ENCODE measurements at places on chromosomes 11 and 22.
A peak's percentile ranks its signal among the peaks of the same experiment; 100 is the strongest.

- no peak for DNase-seq
Measured at GRCh38 chr11:115577701-115578100, 73.5 kb upstream of the CADM1 start.

GRCh38 chr11:35683728-35684339 is 21.3 kb downstream of the TRIM44 start:
- DNase-seq: no peak

DNA sequence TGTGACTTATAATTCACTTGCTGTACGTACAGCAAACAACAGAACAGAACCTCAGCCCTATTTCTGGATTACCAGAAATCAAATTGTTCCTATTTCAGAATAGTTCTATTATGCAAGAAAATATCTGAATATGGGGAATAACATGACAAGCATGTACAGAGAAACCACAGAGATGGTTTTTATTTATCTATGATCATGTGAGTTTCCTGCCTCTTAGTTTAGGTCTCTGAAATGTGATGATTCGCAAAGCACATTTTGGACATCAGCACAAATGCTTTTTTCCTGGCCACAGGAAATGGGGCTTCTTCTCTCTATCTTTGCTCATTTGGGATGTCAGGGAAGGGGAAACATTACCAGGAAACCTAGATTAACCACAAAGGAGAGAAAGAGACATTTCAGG is 266.7 kb upstream of the CTSC start:
- DNase-seq: no peak

- no peak for DNase-seq
Measured at GRCh38 chr11:78651923-78652842, 77.5 kb upstream of the NARS2 start.

GRCh38 chr11:85725510-85726258 is 39.7 kb upstream of the CCDC89 start:
- DNase-seq: no peak

DNA sequence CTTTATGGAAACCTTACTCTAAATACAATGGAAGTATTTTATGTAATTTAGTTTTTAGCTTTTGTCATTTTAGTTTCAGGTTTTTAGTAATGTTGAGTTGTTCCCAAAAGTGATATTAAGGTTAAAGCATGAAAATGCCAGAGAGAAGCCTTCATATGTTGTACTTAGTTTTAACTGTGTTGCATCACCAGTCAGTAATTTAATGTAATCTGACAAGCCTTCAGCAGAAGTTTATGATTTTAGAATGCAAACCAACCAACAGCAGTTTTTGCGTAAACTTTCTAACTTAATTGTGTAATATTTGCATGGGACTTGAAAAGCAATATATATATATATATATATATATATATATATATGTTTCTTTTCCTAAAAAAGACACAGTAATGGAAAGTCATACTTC is 110.6 kb downstream of the MSANTD4 start:
- DNase-seq: no peak

DNA sequence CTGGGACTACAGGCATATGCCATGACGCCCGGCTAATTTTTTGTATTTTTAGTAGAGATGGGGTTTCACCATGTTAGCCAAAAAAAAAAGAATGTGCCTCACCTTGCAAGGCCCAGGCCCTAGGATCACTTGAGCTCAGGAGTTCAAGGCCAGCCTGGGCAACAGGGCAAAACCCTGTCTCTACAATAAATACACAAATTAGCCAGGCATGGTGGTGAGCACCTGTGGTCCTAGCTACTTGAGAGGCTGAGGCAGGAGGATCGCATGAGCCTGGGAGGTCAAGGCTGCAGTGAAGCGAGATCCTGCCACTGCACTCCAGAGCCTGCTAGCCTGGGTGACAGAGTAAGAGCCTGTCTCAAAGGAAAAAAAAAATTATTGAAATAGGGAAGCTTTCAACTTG is 8.1 kb upstream of the LDHC start:
- no peak for DNase-seq

DNA sequence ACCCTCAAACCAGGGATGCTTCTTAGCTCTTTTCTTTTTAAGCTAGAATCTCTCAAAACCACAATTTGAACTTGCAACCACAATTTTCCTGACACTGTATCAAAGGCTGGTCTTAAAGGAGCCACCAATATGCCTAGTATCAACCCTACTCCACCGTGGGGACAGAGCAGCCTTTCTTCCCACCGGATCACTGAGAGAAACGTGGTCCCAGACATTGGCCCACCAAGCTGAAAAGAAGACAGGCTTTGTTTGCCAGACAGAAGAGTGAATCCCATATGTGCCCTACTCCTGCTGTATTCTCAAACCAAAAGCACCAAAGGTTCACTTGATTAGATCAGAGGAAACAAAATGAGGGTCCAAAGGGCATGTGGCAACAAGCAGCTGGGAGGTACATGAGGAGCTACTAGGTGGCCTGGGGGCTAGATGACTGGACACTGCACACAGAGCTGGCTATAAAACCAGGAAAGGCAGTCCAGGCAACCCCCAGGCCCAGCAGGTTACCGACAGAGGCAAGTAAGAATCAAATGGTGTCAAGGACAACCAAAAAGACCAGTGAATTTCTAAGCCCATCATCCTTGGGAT is 3.6 kb upstream of the VWCE start:
- DNase-seq: no peak

DNA sequence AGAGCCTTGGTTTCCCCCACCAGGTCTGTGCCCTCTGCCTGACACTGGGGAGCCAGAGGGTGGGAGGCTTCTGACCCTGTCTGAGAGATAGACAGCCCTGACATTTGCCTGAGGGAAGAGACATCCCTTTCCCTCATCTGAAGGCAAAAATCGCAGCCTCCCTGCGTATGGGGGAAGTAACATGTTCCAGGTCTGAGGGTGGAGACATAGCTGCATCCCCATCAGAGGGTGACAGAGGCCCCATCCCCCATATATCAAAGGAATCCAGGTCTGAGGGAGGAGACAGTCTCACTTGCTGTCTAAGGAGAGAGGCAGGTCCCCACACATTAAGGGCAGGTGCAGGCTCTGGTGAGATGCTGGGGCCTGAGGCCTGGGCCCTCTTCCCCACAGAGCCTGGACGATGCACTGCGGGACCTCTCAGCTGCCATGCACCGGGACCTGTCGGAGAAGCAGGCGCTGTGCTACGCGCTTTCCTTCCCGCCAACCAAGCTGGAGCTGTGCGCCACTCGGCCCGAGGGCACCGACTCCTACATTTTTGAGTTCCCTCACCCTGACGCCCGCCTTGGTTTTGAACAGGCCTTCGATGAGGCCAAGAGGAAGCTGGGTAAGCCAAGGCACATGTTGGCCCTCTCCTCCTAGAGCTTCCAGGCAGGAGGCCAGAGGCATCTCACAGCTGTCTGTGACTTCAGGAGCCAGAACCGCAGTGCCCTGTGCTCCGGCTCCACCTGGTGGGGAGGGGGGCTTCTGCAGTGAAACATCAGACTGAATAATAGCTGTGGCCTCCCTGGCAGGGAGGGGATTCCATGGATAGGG is 16.1 kb upstream of the RELT start:
- DNase-seq: no peak

- DNase-seq: peak; percentile 21
Measured at GRCh38 chr11:60700689-60701468, 1.5 kb downstream of the MS4A8 start.

DNA sequence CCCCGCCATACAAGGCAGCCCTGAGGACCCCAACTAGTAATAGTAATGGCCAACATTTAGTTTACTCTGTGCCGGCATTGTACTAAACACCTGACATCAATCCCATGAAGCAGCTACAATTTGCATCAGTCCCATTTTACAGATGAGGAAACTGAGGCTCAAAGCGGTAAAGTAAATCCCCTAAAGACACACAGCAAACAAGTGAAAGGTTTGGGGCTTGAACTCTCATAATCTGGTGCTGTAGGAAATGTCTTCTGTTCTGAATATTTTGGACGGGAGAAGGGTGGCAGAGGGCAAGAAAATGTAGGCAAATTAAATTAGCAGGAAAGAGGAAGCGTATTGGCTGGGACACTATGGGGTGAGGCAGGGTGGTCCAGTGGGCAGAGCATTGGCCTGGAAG is 160.3 kb upstream of the SYT13 start:
- no peak for DNase-seq

DNA sequence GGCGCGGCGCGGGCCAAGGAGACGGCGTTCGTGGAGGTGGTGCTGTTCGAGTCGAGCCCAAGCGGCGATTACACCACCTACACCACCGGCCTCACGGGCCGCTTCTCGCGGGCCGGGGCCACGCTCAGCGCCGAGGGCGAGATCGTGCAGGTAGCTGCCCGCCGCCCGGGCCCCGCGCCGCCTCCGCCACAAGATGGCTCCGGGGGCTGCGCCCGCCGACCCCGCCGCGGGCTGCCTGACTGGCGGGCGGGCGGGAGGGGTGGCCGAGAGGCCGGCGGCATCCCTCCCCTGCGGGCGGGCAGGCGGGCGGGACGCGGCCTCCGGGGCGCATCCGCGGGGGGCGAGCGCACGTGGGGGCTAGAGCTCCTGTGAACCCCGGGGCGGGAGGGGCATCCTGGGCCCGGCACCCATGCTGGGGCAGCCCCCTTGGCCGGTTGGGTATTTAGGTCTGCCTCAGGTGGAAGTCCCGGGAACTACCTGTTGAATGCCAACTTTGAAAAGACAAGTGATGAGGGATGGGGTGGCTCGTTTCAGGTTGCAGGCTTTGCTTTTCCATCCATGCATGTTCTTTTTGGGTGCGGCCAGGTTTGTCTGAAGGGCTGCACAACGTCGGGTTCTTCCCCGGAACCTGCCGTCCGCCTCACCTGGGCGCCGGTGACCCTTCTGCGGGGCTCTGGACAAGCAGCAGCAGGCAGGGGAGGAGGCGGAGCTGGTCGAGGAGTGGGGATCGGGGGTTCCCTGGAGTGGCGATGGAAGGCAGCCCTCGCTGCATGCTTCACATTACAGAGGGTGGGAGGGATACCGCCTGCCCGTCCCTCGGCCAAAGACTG is 760 bp downstream of the ZNRF3 start:
- peak; percentile 38 for DNase-seq

- no peak for DNase-seq
Measured at GRCh38 chr11:75013051-75013450, 24.3 kb downstream of the NEU3 start.

DNA sequence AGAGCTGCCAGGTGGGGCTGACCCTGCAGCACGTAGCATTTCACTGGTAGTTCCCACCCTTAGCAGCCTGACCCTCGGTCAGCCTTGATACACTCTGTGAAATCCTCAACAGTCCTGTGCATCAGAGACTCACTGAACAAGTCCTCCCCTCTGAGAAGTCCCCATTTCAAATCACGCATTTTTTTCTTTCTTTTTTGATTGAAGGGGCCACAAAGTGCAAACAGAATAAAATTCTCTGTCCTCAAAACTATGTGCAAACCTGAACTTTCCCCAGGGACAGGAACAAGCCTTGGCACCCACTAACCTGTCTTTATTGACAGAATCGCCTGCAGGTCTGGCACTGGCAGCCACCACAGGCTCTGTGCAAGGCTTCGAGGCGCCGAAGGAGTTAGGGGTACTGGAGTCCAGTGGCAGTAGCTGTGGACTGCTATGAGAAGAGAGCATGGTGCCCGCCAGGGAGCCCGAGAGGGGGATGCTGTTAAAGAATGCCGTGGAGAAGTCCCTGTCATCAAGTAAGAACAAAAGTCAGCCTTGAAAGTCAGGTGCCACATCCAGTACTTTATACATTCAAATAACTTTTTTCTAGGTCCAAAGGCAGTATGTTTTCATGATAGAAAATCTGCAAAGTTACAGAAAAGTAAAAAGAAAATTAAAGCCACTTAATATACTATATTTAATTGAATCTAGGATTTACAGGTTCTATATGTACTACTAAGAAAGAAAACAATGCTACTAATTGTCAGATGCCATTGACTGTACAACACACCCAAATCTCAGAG is 53.8 kb downstream of the HIRA start:
- no peak for DNase-seq

GRCh38 chr11:69876013-69876412 is 56.8 kb upstream of the FGF3 start:
- DNase-seq: no peak

DNA sequence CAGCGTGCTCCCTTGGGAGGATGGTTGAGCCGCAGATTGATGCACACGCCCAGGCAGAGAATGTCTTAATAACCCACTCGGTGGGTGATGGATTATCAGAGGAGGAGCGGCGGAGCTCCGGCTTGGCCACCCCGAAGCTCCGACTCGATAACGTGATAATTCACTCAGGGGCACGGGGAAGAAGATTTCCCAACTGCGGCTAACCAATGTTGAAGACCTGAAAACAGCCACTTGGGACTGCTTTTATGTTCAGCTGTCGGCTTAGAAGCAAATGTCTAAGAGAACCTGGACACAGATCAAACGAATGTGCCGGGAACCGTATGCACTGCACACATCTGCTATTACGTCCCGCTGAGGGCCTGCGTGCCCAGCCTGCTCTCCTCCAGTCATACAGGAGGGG is 206.8 kb upstream of the CADM1 start:
- no peak for DNase-seq

- DNase-seq: no peak
Measured at GRCh38 chr22:24049211-24049610, 38.1 kb downstream of the CABIN1 start.

- DNase-seq: no peak
Measured at GRCh38 chr22:24305260-24305692, 34.6 kb downstream of the SPECC1L start.

DNA sequence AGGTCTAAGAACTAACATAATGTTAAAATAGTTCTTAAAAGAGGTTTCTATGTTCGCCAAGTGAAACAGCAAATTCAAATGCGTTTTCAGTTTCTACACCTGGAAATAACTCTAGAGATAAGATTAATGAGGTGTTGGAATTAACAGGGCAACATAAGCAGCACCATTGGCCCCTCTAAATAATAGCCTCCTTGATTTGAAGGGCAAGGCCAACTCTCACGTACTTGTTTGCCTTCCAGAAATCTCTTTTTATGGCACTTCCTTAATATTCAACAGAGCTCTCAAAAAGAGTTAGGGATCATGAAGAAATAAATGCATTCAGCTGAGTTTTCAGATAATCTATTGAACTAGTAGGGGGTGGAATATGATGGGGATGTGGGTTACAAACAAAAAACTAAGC is 80.9 kb downstream of the AASDHPPT start:
- DNase-seq: no peak

Data from ovary (tissue), 10 donors.